ENCODE measurements at places on chromosomes 16 and 17. TPM values are rescaled to one million over a fixed set of nuclear protein-coding genes. Genes with fewer than 3 reads are reported as not detected.

KRT33A gene
- not detected for total RNA-seq

OTOA gene
- total RNA-seq: 0.14 TPM

OR4D1 gene
- total RNA-seq: 0.61 TPM

DLX4 gene
- total RNA-seq: 0.44 TPM

PDE6G gene
- total RNA-seq: 3.4 TPM

KRTAP4-3 gene
- total RNA-seq: not detected

CCL13 gene
- total RNA-seq: not detected

DNA sequence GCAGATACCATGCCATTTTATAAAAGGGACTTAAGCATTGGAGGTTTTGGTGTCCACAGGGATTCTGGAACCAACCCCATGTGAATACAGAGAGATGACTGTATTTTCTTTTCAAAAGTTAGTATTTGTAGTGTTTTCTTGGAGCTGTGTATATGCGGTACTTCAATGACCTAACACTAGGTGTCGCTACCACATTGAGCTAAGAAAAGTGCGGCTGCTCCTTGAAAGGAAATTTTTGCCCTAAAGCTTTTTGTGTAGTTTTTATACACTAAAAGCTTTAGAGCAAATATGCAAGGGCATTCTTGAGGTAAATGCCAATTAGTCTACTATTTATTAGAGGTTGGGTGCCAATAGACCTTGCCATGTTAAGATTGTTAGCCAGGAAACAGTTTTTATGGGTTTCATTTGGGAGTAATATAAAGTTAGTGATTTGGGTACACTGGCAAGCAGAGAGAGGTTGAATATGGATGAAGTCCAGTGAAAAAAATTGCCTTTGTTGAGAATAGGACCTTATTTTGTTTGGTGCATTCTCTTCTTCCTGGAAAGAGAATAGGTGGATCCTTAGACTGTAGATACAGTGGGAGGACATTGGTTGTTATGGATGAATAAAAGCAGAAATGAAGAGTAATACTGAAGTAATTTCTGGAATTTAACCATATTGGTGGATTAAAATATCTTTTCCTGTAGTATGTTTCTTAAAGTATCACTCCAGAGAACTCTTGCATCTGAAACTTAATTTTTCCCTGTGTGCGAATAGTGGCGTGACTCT, 43.3 kb downstream of the BCAS3 start:
- peak; percentile 73 for DNase-seq

DNA sequence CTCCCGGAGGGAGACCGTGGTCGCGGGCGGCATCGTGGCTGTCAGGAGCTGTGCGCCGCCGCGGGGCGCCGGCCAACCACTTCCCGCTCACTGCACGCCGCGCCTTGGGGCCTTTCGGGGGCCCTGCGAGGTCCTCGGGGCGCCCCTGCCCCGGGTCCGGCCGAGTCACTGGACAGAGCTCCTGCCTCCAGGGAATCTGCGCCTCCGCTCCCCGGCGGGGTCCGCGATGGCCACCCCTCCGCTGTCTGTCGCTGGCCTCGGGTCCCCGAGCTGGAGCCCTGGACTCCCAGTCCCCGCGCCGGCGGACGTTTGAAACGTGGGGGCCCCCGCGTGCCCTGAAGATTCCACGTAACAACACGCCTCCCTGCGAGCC, at the start of gene QRICH2:
Gene QRICH2 (minus strand): TSS at position 311 of the 373 bp plus-strand sequence. CDS start 278 bp downstream, at position 33.
- DNase-seq: no peak

- DNase-seq: no peak
Observed at GRCh38 chr17:29154516-29155226, 25.5 kb downstream of the MYO18A start.

- DNase-seq: no peak
Observed at GRCh38 chr17:39581759-39582085, 26.0 kb downstream of the NEUROD2 start.

GRCh38 chr17:79220713-79221291, 146.2 kb downstream of the ENGASE start:
- DNase-seq: no peak

GRCh38 chr16:81526935-81527334, 82.3 kb downstream of the CMIP start:
- peak; percentile 53 for DNase-seq

DNA sequence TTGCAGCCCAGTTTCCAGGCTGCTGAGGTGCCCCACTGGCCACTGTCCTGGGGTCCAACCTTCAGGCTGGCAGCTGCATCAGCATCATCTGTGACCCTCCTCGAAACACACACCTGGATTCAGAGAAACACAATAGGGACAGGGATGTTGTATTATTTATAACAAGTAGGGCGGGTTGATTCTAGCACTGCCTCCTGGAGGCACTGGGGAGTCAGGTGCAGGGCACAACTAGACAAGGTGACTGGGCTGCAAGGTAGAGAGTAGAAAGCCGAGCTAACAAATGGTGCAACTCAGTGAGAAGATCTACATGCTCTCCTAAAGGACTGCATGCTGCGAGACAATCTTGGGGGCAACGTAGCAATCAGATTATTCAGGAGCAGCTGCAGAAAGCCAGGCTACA, 317.3 kb downstream of the SLC39A11 start:
- DNase-seq: no peak

GRCh38 chr17:30790279-30790678, 34.2 kb downstream of the CRLF3 start:
- no peak for DNase-seq

GRCh38 chr17:74271901-74272561, 2.0 kb upstream of the DNAI2 start:
- no peak for DNase-seq

DNA sequence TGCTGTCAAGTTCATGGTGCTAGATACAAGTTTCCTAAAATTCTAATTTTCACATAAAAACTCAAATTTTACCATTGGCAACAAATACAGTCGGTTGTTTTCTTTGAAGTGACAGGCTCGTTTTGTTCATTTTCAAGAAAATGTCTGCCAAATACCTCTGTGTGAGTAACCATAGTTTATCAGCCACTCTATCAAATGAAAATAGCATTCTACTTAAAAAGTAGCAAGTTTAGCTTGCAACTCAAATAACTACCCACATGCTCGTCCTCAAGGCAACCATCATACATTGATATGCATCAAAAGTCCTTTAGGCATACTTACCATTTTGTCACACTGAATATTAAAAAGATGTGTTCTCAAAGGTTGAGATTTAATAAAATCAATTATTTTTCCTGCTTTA, 11.7 kb downstream of the MYH10 start:
- DNase-seq: no peak

Data from CD8-positive, alpha-beta T cell (primary cell).